NCI-H1436 (cell line): ENCODE measurements at places on chromosomes 7 and 10.

DNA sequence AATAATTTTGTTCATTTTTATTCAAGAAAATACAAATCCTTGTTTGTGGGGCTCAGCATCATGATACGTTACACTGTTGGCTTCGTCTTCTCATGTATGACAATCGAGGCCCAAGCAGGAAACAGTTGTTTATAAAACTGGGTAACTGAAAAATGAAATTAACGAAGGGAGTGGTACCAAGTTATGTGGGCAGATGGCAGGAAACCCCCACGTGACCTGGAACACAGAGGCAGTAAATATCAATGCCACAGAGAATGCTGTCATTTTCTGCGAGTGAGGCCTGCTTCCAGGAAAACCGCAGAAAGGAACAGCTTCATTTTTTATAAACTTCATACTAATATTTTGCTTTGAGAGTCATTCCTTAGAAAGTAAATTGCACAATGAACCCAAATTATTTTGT is 201.0 kb upstream of the ADARB2 start:
- DNase-seq, result no peak

GRCh38 chr10:118827466-118828155 is 72.8 kb upstream of the CACUL1 start:
- DNase-seq, result no peak

- DNase-seq, result no peak
These were observed 10.9 kb downstream of the IFIT3 start for GRCh38 chr10:89338713-89339112.

GRCh38 chr10:28410420-28411135 is 107.7 kb upstream of the MPP7 start:
- DNase-seq, result no peak

- DNase-seq, result no peak
These were observed 63.0 kb downstream of the NEURL1 start for GRCh38 chr10:103556383-103557007.

DNA sequence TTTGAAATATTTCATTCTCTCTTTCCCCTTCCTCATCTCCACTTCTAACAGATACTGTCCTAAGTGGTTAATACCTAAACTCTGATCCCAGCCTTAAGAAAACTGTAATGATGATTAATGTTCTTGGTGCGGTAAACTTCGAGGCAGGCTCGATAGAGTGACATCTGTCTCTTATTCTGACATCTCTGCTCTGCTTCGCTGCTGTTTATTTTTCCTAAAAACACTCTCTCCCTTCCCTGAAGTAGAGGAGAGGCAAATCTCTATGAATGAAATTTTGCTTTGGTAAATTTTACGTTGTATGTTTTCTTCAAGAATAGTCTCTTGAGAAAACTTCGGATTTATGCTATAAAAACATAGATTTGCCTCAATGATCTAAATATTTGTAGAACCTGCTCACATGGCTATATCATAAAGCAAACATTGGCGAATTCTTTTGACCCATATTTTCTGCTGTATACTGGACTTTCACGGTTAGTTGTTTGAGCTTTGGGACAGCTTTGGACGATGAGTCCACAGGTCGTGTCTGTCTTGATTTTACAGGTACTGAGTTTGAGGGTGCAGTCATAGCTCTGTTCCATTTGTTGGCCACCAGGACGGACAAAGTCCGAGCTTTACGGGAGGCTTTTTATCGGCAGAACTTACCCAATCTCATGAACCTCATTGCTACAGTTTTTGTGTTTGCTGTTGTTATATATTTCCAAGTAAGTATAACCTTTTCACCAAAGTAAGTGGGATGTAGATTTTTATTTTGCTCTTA is 27.1 kb downstream of the SEC61A2 start:
- DNase-seq, result no peak

- DNase-seq, result no peak
These were observed 157.2 kb downstream of the SH2D4B start for GRCh38 chr10:80694930-80695329.

GRCh38 chr7:46015107-46015868 is 94.2 kb upstream of the IGFBP3 start:
- DNase-seq, result no peak

DNA sequence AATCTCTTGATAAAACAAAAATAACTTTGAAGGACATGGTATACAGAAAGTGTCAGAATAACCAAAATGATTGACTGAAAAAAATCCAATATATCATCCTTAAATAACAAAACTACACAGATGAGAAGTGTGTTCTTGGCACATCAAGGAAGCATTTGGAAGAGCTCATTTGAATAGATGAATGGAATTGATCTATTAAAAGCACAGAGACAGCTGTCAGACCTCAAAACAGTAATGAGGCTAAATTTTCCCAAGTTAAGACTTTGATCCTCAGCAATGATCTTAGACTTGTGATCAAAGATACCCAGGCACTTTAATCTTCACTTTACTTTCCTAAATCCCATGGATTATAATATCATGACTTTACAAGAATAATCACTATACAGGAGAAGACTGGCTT is 395.4 kb upstream of the NFE2L3 start:
- no peak for DNase-seq

- DNase-seq, result no peak
These were observed 457.6 kb downstream of the SEMA3D start for GRCh38 chr7:84729284-84729683.

- peak; percentile 16 for DNase-seq
These were observed 127.2 kb downstream of the SLIT1 start for GRCh38 chr10:97058521-97058920.

DNA sequence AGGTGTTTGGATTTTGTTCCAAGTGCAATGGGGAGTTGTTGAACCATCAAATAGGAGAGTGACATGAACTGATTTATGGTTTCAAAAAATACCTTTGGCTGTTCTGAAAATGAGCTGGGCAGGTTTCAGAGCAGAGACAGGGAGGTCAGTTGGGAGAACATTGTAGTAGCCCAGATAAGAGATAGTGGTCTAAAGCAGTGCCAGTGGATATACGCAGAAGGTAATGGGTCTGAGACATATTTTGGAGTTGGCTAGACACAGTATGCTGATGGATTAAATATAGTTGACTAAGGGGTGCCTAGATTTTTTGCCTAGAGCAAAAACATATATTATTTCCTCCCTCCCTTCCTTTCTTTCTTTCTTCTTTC is 21.3 kb upstream of the CDK14 start:
- no peak for DNase-seq

DNA sequence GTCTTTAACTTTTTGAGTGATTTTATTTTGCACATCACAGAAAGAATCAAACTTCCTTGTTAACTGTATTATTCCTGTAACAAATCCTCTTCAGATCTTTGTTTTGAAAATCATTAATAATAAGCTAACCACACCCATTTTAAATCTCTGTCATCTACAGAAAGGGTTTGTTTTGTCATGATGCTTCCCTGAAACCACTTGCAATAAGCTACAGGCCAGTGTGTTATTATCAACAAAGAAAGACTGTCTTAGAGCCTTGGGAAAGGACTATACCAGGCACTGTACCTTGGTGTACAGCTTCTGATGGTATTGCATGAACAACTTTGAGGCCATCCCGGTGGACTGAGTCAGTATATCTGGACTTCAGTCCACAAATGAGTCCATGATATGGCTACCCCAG is 145.3 kb upstream of the FAM3C start:
- no peak for DNase-seq

DNA sequence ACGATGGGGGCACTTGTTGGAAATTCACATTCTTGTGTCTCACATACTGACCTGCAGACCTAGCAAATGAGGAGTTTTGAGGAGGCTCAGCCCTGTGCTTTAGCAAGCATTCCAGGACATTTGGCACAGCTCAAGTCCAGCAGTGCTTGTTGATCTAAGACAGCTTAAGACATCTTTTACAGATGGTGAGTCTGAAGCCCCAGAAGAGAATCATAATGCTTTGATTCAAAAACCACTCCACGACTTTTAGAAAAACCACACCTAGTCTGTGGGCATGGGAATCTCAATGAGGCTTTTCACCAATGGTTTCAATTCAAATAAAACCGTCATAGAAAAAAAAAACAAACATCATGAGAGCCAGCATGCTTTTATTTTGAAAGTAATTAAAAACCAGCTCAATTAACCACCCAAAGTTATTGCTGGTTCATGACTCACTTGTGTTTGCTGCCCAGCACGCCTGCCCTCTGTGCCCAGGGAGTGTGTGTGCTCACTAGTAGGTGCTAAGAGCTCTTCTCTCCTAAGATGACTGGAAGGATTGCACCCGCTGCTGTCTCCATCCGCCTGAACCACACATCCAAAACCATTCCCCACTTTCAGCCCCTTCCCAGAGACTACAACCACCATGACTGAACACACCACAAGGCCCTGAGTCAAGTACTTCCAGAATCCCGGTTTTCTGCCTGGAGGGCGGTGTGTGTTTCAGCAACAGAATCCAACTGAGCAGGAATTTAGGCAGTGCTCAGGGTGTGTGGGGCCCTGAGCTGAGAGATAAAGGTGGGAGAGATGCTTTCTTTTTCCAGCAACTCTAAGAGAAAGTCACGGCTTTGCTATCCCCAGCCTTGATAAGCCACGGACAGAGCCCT is 130.2 kb upstream of the ADAM12 start:
- no peak for DNase-seq

- DNase-seq, result no peak
These were observed 163.0 kb downstream of the CALN1 start for GRCh38 chr7:72249106-72249505.

DNA sequence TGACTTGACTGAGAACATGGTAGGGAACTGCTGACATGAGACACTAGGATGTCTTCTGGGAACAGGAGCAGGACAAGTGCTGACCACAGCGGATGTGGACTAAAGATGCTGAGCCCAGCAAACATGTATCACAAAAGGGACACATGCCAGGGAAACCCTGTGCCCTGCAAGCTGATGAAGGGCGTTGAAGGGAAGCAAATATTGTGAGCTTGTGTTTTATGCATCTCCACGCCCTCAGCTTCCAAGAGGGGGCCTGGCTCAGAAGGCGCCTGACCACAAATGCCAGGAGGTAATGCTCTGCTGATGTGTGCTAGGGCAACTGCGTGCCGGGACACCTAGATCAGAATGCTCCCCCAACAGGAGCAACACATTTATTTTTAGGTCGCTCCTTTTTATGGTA is 207.3 kb downstream of the CXCL12 start:
- DNase-seq, result no peak

- DNase-seq, result no peak
These were observed 985.2 kb upstream of the C7orf33 start for GRCh38 chr7:147605323-147605722.

GRCh38 chr10:44960088-44960460 is 472 bp downstream of the RASSF4 start:
- DNase-seq, result no peak

- DNase-seq, result no peak
These were observed 306.2 kb upstream of the AKR1E2 start for GRCh38 chr10:4519658-4520402.

GRCh38 chr7:134899729-134900128 is 86.6 kb upstream of the AGBL3 start:
- no peak for DNase-seq

GRCh38 chr10:32112055-32112454 is 55.8 kb upstream of the KIF5B start:
- no peak for DNase-seq

- DNase-seq, result no peak
These were observed 324.4 kb downstream of the KCNMA1 start for GRCh38 chr10:77313066-77313750.

DNA sequence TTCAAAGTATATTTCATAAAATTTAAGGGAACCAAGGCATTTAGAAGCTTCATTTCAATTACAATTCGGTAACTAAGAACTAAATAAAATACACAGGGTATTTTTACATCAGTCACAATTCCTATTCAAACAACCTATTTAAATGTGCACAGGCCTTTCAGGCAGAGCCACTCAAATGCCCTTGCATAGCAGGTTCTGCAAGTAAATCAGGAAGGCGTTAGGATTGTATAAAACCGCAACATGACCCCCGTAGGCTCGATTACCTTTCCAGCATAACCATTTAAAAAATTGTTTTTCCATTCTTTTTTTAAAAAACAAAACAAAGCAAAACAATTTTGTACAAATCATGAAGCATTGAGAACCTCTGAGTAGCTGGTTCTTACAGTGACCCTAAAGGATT is 289.9 kb upstream of the SP8 start:
- no peak for DNase-seq

- no peak for DNase-seq
These were observed 74.0 kb downstream of the POU6F2 start for GRCh38 chr7:39051707-39052106.

DNA sequence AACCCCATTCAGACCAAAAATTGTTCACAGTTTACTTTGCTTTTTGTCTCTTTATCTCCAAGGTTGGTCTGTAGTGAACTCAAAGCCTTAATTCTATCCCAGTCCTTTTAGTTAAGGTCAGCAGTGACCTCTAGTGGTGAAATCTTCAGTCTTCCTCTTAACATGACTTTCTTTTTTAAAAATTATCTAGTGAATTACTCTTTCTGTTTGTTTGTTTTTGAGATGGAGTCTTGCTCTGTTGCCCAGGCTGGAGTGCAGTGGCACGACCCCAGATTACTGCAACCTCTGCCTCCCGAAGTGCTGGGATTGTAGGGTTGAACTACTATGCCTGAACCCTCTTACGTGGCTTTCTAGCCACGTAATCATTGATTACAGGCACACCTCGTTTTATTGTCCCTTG is 25.0 kb downstream of the ZNF487 start:
- DNase-seq, result peak; percentile 82

GRCh38 chr7:74568658-74569057 is 88.9 kb upstream of the GTF2I start:
- no peak for DNase-seq

DNA sequence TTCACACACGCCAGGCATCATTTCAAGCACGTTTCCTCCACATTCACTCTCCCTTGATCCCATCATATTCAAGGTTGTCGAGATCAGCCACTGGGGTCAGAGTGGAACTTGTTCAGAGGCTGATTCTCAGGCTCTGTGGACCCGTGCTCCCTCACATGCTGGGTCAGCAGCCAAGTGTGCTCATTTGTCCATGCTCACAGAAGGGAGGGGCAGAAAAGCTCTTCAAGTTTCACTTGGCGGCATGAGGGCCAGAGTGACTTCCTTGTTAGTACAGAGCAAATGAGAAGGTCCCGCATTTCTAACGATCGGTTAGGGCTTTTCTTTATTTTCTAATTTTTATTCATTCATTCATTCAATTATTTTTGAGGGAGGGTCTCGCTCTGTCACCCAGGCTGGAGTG is 82.2 kb downstream of the EBLN1 start:
- no peak for DNase-seq

GRCh38 chr10:2992401-2993198 is 74.7 kb upstream of the PFKP start:
- DNase-seq, result no peak
